ENCODE measurements at places on chromosomes 6 and 20.

- DNase-seq, result no peak
Observed at GRCh38 chr6:142633317-142633716, 311.7 kb downstream of the HIVEP2 start.

GRCh38 chr6:77463308-77463860 is at the start of gene HTR1B:
HTR1B (minus strand) TSS chr6:77463491; CDS start chr6:77463403, 88 bp downstream.
- DNase-seq, result no peak

DNA sequence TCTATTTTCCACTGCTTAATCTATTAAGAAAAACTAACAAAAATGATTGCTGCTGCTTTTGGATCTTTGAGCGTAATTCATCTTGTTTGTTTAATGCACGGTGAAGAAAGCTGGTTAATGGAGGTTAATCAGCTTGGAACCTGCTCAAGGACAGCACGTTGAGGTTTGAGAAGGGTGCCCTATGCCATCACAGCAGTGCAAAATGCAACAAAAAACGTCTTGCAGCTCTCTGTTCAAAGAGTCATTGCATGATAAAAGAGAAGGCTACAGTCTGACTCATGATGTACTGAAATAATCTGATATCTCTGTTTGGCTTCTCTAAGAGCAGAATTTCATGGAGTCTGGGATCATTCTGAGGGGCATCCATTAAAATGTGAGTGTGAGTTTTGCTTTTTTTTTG is 80.6 kb upstream of the PREP start:
- no peak for DNase-seq

- DNase-seq, result no peak
Observed at GRCh38 chr20:63344616-63345327, 16.4 kb downstream of the CHRNA4 start.

DNA sequence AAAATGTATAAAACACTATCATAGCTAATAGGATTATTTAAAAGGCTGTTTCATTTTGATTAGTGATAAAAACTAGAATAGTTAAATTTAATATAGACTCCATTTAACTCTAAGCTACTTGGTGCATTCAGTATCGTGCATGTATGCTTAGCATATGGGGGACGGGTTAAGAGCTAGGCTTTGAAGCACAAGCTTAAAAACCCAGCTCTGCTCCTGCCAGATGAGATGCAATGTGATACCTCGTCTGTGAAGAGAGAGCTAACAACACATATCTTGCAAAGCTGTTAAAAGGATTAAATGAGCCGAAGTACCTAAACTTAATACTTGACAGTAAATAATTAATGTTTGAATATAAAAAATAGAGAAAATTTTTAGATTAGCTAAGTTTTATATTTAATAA is 42.2 kb downstream of the DTNBP1 start:
- no peak for DNase-seq

GRCh38 chr20:37693635-37694626 is at the start of gene CTNNBL1:
CTNNBL1 (plus strand) TSS chr20:37694030; CDS start chr20:37694123, 93 bp downstream.
- DNase-seq, result peak; percentile 91

DNA sequence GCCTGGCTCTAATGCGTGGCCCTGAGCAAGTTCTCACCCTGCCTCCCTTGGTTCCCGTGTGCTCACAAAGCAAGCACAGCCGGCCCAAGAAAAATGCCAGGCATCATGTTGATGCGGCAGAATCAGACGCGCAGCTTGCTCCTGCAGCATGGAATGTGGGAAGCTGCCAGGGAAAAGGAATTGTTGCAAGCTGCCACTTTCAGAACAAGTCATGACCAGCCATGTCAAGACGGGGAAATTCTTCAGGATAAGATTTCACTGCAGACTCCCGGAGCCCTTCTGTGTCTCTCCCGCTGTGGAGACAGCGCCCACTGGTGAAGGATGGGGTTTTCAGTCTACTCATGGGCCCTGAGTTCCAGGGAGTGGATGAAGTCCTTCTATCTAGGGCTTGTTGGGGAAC is 4.6 kb downstream of the DACT2 start:
- no peak for DNase-seq

GRCh38 chr6:39266375-39266774 is 37.1 kb upstream of the KCNK5 start:
- no peak for DNase-seq

- DNase-seq, result no peak
Observed at GRCh38 chr6:168741942-168742782, 301.2 kb downstream of the SMOC2 start.

GRCh38 chr6:23547851-23548250 is 578.2 kb upstream of the NRSN1 start:
- no peak for DNase-seq

DNA sequence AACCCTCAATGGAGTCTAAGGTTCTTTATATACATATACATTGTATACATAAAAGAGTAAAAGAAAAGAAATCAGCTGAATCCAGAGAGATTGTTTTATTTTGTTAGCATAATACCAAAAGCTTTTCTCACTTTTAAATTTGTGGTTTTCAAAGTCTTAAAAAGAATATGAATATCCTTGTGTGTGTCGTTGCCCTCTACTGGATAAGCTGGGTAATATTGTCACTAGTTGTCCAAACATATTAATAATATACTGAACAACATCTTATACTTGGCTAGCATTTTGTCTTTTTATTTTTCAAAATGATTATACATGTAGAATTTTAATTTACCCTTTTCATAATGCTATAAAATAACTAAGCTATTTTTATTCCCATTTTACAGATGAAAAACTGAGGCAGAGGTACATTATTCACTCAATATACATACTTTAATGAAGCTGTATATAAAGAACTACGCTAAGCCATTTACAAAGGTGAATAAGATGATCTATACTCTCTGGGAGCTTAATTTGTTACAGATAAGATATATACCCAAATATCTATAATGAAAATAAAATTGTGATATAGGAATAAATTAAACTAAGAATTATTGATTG is 531.7 kb downstream of the TFAP2B start:
- no peak for DNase-seq

- DNase-seq, result no peak
Observed at GRCh38 chr20:51169813-51170212, 146.9 kb upstream of the KCNG1 start.

GRCh38 chr20:19688031-19688806 is 69.8 kb upstream of the RIN2 start:
- no peak for DNase-seq

DNA sequence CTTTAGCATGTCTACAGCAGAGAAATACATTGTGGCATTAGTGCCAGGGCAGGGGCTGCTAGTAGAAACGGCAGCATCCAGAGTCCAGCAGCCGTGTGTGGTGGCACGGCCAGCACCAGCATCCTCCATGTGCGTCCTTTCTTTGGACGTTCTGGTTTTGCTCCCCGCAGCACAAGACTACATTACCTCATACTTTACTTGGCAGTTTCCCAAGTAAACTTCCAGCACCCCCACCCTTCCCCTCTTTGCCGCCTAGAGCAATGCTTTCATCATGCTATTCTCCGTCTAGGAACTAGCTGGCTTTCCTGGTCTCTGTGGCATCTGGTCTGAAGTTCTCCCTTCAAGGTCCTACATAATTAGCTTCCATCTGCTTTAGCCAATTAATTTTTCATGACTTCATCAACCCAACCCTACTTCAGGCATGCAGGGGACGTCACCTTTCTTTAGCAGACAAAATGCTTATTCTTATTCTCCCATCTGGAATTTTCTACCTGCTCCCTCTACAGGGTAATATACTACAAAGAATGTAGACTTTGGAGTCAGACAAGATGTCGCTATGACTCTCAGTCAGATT is 67.6 kb downstream of the BLOC1S5 start:
- no peak for DNase-seq

DNA sequence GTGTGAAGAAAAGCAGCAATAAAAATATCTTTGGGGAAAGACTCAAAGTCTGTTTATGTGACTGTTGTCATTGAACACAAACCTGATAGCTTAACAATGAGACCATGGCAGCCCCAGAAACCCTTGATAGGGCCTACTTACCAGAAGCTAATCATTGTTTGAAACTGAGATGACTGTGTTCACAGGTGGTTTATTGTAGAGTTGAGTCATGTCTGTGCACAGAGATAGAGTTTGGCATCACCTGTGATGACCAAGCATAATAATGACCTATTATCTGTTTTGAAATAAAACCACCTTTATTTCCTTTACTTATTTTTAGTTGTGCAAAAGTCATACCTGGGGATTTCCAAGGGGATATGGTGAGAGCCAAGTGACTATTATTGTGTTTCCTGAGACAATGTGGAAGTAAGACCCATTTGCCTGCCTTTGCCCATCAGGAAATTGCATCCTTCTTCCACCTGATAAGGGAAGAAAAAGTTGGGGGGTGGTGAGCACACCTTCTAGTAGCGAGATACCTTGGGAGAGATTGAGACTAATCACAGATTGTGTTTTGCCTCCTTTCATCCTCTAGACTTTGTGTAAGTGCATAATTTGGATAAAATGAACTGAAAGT is 456.9 kb upstream of the JAG1 start:
- no peak for DNase-seq

Data from central memory CD4-positive, alpha-beta T cell (primary cell).